ENCODE measurements at places on chromosomes 1 and 21.

DNA sequence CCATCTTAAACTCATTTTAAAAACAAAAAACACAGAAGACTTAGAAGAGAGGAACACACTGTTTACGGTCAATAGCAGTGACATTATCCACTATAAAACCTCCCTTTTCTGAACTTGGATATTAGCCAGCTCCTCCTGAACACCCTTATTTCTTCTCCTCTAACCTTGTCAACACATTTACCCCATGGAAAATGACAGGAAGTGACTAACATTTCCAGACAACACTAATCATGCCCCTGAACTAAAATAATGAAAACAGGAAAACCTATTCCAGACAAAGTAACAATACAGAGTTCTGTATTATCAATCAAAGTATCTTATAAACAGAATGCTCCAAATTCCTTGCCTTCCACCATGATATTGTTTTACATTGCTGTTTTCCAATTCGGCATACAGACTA, 45.3 kb downstream of the PALMD start:
- no peak for DNase-seq

DNA sequence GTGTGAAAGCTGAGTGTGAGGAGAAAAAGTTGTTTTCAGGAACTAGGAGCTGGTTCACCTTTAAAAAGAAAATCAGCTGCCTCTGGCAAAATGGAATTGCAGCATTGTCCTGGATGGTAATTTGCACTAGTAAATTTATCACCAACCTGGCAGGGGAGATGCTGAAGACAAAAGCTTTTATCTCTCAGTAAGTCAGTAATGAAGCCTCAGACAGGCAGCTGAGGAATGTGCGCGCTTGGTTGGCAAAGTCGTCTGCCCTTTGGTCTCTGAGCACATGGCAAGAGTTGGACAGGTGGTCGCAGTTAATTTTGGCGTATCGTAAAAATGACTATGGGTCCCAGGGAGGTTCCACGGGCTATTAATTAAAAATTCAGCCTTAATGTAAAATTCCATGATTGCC, 131.9 kb downstream of the BACH1 start:
- DNase-seq, result no peak

GRCh38 chr1:21313886-21314721, 23.8 kb upstream of the ECE1 start:
- DNase-seq, result no peak

- DNase-seq, result no peak
Observed at GRCh38 chr1:162196387-162196786, 126.9 kb downstream of the NOS1AP start.

- DNase-seq, result no peak
Observed at GRCh38 chr1:228342627-228343190, 63.9 kb downstream of the TRIM11 start.

- no peak for DNase-seq
Observed at GRCh38 chr1:87410776-87411480, 82.2 kb downstream of the LMO4 start.

DNA sequence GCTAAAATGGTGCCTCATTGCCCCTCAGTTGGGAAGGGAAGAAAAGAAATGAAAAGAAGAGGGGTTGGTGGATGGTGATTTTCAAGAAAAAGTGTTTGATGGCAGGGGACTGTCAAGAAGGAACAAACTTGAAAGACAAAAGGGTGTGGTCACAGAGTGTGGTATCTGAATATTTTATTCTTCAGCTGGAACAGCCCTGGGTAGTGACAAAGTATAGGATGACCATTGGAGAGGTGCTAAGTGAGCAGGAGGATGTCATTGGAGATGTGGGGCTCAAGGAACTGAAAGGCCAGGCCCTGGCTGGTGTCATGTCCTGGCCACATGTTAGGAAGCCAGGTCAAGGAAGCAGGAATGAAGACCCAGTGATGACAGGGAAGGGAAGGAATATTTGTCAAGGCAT, 71.0 kb upstream of the CD55 start:
- DNase-seq, result no peak

DNA sequence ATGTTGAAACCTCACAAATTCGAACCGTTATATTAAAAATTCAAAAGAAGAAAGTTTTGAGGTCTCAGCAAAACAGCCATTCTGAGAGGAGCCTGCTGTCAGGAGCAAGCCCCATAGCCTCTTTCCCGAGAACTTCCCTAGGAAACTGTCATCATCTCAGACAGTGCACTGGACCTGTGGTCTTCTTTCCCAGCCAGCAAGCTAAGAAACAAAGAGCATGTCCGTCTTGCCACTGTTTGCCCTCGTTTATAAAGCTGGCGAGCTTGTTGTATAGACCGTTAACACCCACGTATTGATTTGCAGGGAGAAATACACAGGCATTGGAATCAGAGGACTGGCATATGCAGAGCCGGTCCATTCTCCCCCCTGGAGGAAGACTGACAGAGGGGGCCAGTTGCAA, 407.0 kb downstream of the NPHP4 start:
- no peak for DNase-seq

- DNase-seq, result no peak
Observed at GRCh38 chr1:116581323-116581885, 10.6 kb upstream of the CD58 start.

- DNase-seq, result no peak
Observed at GRCh38 chr1:159826441-159827101, at the start of gene SLAMF8. SLAMF8 (plus strand) TSS chr1:159826873; CDS start chr1:159826899, 26 bp downstream.

- no peak for DNase-seq
Observed at GRCh38 chr1:16083486-16083885, 10.0 kb upstream of the FAM131C start.

DNA sequence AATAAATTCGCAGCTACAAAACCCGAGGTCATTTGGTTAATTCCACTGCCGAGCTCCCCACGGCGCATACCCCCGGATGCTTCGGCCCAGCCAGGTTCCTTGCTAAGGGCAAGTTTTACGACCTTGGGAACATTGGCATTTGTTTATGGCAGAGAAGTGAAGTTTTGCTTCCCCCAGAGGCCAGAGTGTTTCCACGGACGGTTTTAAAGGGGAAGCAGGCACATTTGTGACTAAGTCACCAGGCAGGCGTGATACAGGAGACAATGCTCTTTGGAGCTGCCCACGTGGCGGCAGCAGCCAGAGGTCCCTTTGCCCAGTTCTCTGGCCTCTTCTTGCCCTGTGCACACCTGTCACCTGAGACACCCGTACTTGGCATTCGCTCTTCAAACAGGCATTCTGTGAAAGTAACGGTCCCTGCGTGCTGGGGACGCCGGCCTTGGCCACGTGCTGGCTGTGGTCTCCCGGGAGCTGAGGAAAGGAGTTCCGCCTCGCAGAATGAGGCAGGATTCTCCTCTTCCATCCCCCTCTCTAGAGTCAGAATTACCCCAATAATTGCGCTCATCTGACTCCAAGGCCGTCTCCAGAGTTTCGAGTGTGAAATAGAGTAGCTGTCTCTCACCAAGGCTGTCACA, 138.3 kb downstream of the PRDM16 start:
- no peak for DNase-seq

DNA sequence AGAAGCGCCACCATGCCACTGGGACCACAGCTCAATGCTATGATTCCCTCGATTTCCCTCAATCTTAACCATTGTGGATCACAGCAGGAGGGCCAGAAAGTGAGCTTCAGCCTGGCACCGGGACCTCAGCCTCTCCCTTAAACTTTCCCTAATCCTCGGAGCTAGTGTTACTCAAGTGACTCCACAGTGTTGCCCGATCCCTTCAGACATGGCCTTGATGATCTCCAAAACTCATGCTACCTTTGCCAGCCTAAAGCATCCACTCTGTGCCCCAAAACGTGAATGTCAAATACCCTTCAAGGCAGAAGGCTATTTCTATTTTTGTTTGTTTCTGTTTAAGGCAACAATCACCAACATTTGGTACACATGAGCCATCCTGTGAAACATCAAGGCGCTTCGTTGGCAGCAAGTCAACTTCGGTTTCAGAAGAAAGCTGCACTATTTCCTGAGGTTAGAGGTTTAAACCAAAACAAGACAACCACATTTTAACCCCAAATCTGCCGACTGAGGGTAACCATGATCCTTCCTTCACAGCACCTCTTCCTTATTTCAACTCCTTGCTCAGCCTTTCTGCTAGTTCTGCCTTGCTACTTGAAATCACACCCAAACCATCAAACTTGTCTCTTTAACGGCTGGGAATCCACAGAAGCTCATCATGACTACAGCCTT, 94.4 kb upstream of the KRTAP19-8 start:
- peak; percentile 51 for DNase-seq

GRCh38 chr1:220225957-220226356, 46.3 kb downstream of the RAB3GAP2 start:
- DNase-seq, result no peak

DNA sequence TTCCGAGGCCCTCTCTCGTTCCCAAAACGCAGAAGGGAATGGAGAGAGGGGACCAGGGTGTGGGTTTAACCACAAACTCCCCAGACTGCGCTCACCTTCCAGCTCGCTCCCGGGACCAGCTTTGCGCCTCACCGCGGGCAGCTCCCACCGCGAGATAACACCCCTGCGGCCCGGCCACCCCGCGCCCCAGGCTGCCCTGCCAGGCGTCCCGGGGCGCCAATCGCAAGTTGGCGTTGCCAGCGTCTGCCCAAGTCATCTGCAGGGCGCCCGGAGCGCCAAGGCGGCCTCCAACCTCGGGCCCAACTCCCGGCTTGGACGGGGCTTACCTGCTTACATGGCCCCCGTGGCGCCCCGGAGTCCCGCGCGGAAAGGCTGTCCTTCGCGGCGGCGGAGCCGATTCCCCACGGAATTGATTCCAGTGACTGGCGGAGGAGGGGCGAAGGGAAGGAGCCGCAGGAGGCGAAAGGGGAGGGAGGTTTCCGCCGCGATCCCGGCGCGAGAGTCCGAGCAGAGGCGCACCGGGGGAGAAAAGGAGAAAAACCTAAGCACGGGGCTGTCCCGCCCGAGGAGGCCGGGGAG, 456 bp downstream of the PTPN14 start:
- no peak for DNase-seq

DNA sequence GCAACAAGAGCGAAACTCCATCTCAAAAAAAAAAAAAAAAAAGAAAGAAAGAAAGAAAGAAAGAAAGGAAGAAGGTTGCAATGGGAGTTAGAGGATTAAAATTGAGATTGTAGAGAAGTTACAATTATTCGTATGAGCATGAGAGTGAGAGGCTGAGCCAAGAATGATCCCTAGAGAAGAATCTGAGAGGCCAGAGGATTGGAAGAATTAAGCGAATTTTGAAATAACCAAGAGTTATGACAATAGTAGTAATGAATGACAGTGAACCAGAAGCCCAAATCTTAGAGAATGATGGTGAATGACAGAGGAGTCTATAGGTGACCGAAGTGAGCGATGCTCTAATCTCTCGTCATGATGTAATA, 369 bp upstream of the ZYG11B start:
- DNase-seq, result no peak
